ENCODE measurements at places on chromosomes 4 and X. TPM values are rescaled to one million over a fixed set of nuclear protein-coding genes. Genes with fewer than 3 reads are reported as not detected.

The TMSB15A gene
- total RNA-seq, result 84.1 TPM

DNA sequence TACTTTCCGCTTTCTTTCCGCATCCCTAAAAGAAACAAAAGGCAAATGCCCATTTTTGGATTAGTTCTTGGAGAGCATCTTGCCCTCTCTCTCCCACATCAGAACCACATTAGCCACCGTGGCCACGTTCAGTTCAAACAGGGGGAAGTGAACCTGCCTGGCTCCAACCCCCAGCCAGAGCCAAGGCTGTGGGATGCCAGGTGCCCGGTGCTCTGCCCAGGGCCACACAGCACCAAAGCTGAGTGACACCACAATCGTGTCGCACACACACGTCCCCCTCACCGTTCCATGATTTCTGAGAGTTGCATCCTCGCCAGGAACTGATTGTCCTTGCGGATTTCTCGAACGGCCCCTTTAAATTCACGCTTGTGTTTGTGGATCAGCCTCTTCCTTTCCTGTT lies 24.3 kb downstream of the NOP14 start:
- no peak overlapping the region for H3K27ac ChIP-seq
- peaks cover 5% of the 10 kb centered on the region for H3K4me1 ChIP-seq
- H3K4me3 ChIP-seq, result no peak overlapping the region
- no peaks in the 10 kb centered on the region for H3K27me3 ChIP-seq
- peaks cover 52% of the 10 kb centered on the region for H3K36me3 ChIP-seq
- no peak for DNase-seq

GRCh38 chrX:72299891-72300630 lies 5.7 kb downstream of the CITED1 start:
- H3K4me1 ChIP-seq, result no peaks in the 10 kb centered on the region
- no peak overlapping the region for H3K4me3 ChIP-seq
- H3K27me3 ChIP-seq, result peaks cover 29% of the 10 kb centered on the region
- no peak for DNase-seq
- H3K27ac ChIP-seq, result no peak overlapping the region
- H3K36me3 ChIP-seq, result no peaks in the 10 kb centered on the region

DNA sequence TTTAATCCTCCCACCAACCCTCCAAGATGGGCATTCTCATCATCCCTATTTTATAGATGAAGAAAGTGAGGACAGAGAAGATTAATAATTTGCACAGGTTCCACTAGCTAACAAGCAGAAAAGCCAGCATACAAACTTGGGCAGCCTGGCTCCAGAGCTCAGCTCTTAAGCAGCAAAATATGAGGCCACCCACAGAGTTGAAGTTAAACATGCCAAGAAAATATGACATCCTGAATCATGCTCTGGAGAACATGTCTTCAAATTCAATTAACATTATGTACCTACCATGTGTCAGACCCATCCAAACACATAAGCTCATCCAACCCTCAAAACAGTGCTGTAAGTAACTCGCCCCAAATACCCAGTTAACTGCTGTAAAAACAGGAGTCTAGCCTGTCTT lies 33.9 kb downstream of the USP46 start:
- H3K27me3 ChIP-seq, result no peaks in the 10 kb centered on the region
- H3K27ac ChIP-seq, result no peak overlapping the region
- no peak for DNase-seq
